ENCODE measurements at places on chromosomes 16 and 17.
A peak's percentile ranks its signal among the peaks of the same experiment; 100 is the strongest.

- no peak overlapping the region for H3K4me3 ChIP-seq
- no peaks in the 10 kb centered on the region for H3K27me3 ChIP-seq
- DNase-seq = no peak
- H3K27ac ChIP-seq = no peak overlapping the region
Measured at GRCh38 chr16:29028457-29029167, 43.8 kb downstream of the LAT start.

DNA sequence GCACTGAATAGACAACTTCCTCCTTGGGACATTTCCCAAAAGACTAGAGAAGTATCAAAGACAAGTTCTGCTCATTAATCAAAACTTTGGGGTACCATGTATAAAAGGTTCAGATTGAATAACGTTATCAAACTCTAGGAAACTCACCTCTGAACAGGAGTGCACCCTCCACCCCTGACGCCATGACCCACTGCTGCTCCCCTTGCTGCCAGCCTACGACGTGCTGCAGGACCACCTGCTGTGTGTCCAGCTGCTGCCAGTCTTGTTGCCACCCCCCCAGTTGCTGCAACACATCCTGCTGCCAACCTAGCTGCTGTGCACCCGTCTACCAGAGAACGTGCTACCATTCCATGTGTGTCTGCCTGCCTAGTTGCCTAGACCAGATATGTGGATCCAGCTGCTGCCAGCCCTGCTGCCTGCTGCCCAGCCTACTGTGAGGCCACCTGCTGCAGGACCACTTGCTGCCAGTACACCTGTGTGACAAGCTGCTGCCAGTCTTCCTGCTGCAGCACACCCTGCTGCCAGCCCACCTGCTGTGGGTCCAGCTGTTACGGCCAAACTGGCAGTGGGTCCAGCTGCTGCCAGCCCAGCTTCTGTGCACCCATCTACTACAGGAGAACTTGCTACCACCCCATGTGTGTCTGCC lies 13.8 kb upstream of the KRTAP9-2 start:
- no peak for DNase-seq
- no peak overlapping the region for H3K4me3 ChIP-seq
- H3K27ac ChIP-seq = no peak overlapping the region
- no peaks in the 10 kb centered on the region for H3K4me1 ChIP-seq
- H3K27me3 ChIP-seq = peaks cover 46% of the 10 kb centered on the region

DNA sequence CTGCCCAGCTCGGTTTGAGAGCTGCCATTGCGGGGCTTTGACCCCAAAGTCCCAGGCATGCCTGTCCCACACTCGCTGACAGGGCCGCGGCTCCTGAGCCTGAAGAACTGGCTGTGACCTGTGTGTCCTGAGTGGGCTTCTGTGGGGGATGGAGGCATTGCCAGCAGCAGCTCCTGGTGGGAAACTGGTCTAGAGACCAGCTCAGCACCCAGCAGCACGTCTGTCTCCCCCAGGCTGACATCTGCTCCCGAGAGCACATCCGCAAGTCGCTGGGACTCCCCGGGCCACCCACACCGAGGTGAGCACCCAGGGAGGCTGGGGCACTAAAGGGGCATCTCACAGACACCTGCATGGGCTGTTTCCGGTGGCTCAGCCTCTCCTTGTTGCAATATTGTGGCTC lies 13.4 kb downstream of the ENDOV start:
- no peak overlapping the region for H3K4me3 ChIP-seq
- peaks cover 24% of the 10 kb centered on the region for H3K36me3 ChIP-seq
- H3K27me3 ChIP-seq = no peaks in the 10 kb centered on the region
- no peak overlapping the region for H3K27ac ChIP-seq
- H3K4me1 ChIP-seq = no peaks in the 10 kb centered on the region
- DNase-seq = peak; percentile 41

GRCh38 chr17:10984220-10984619 lies 146.3 kb upstream of the PIRT start:
- H3K4me1 ChIP-seq = no peaks in the 10 kb centered on the region
- no peak overlapping the region for H3K27ac ChIP-seq
- no peaks in the 10 kb centered on the region for H3K36me3 ChIP-seq
- no peaks in the 10 kb centered on the region for H3K27me3 ChIP-seq
- H3K4me3 ChIP-seq = no peak overlapping the region
- no peak for DNase-seq

DNA sequence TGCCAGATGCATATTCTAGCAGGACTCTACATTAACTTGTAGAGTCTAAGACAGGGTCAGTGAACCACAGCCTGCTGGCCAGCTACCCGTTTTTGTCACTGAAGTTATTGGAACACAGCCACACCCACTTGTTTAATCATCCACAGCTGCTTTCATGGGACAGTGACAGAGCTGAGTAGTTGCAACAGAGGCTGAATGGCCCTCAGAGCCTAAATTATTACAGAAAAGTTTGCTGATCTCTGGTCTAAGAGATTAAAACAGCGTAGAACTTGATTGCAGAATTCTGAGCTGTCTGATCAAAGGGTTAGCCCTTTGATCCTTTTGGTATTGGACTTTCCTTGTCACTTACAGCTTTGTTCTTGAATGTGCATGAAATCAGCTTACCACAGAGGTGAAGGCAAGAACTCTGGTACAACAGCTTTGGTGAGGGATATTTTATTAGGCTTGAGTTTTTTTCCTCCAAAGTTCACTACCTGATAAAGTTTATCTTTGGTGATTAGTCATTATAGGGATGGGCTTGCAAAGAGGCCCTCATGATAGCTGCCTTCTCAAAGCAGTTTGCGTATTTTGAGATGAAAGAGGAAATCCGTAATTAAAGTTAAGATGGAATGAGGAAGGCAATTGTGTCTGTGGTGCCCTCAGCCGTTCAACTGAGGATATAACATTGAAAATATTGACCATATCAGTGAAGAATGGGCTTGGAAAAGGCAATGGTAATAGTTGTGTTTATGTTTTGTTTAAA lies 23.6 kb downstream of the ALDH3A2 start:
- H3K36me3 ChIP-seq = peaks cover 20% of the 10 kb centered on the region
- no peak overlapping the region for H3K27ac ChIP-seq
- no peaks in the 10 kb centered on the region for H3K27me3 ChIP-seq

- DNase-seq = no peak
- H3K4me1 ChIP-seq = no peaks in the 10 kb centered on the region
- no peaks in the 10 kb centered on the region for H3K36me3 ChIP-seq
- H3K4me3 ChIP-seq = no peak overlapping the region
- peaks cover 23% of the 10 kb centered on the region for H3K27me3 ChIP-seq
Measured at GRCh38 chr17:66892246-66892645, 57.3 kb downstream of the CACNG5 start.

GRCh38 chr17:78497115-78497540 lies 80.1 kb downstream of the DNAH17 start:
- H3K27ac ChIP-seq = no peak overlapping the region
- no peaks in the 10 kb centered on the region for H3K36me3 ChIP-seq
- no peak overlapping the region for H3K4me3 ChIP-seq
- H3K27me3 ChIP-seq = no peaks in the 10 kb centered on the region
- no peaks in the 10 kb centered on the region for H3K4me1 ChIP-seq

DNA sequence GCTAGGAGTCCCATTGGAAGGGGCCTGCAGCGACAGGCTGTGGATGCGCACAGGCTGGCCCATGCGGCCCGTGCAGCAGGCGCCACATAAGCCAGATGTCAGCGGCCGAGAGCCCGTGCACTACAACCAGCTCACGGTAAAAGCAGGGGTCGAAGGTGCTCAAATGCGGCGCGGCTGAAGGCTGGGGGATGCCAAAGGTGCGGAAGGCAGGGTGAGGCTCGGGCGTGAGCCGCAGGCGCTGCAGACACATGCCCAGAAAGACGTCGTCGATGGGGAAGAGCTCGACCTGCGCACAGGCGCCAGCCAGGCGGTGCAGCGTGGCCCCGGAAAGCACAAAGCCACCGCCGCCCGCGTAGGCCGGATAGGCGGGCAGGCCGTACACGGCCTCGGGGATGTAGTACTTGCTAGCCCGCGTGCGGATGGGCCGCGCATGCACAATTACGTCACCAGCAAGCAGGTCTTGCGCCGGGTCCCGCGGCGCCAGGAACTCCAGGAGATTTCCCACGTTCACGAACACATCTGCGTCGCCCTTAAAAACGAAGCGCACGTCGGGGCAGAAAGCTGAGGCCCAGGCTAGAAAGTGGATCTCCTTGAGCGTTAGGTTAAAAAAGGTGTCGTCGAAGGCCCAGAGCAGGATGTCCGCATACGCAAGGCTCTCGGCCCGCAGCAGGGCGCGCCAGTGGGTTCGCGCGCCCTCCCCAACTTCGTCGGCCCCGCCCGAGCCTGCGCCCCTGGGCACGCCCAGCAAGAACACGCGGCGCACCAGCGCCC lies 1.3 kb downstream of the B3GNT9 start:
- no peaks in the 10 kb centered on the region for H3K4me1 ChIP-seq
- no peak overlapping the region for H3K27ac ChIP-seq
- no peak overlapping the region for H3K4me3 ChIP-seq
- no peaks in the 10 kb centered on the region for H3K27me3 ChIP-seq
- DNase-seq = no peak
- H3K36me3 ChIP-seq = peaks cover 46% of the 10 kb centered on the region

- H3K27ac ChIP-seq = no peak overlapping the region
- H3K4me1 ChIP-seq = no peaks in the 10 kb centered on the region
- H3K4me3 ChIP-seq = no peak overlapping the region
- H3K27me3 ChIP-seq = no peaks in the 10 kb centered on the region
- no peak for DNase-seq
Measured at GRCh38 chr17:53527473-53527872, 295.3 kb upstream of the KIF2B start.

DNA sequence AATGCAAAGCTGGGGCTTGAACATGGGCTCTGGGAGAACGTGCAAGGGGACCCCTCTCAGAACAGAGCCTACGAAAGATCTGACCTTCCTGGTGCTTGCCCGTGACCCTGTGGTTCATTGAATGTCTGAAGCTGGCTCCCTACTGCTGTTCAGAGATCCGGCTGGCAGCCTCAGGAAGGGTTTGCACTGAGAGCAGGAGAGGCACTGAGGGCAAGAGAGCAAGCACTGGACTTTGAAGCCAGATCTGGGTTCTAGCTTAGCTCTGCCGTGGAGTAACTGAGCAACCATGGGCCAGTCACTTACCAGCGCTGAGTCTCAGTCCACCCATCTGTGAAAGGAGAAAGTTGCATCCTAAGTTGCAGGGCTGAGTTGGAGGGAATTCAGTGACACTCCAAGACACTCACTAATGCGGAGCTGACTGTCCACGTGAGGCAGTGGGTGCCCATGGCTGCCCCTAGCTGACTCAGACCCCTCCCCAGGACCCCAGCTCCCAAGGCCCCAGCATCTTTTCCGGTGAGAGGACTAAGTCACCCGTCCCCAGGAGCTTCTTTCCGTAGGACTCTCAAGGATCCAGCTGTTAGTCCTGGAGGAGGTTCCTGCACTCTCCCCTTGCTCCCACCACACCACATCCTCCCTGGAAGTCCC lies 41.3 kb downstream of the BEAN1 start:
- H3K27ac ChIP-seq = no peak overlapping the region
- H3K27me3 ChIP-seq = no peaks in the 10 kb centered on the region
- no peak overlapping the region for H3K4me3 ChIP-seq
- DNase-seq = no peak

GRCh38 chr17:72117535-72118334 lies 3.1 kb upstream of the SOX9 start:
- H3K27ac ChIP-seq = no peak overlapping the region
- H3K4me3 ChIP-seq = no peak overlapping the region
- peaks cover 30% of the 10 kb centered on the region for H3K4me1 ChIP-seq
- H3K36me3 ChIP-seq = no peaks in the 10 kb centered on the region

- peaks cover 5% of the 10 kb centered on the region for H3K27me3 ChIP-seq
- H3K36me3 ChIP-seq = no peaks in the 10 kb centered on the region
- no peak overlapping the region for H3K4me3 ChIP-seq
- H3K4me1 ChIP-seq = no peaks in the 10 kb centered on the region
- H3K27ac ChIP-seq = no peak overlapping the region
- DNase-seq = no peak
Measured at GRCh38 chr16:89040861-89041570, 52.6 kb upstream of the ACSF3 start.

- H3K4me3 ChIP-seq = peak overlapping the region; percentile 72
- no peak for DNase-seq
- H3K36me3 ChIP-seq = peaks cover 4% of the 10 kb centered on the region
- H3K27ac ChIP-seq = peak overlapping the region; percentile 84
- peaks cover 12% of the 10 kb centered on the region for H3K4me1 ChIP-seq
- H3K27me3 ChIP-seq = no peaks in the 10 kb centered on the region
Measured at GRCh38 chr17:75856062-75856756, 1.1 kb upstream of the WBP2 start.

- peak; percentile 10 for DNase-seq
- no peak overlapping the region for H3K4me3 ChIP-seq
- H3K36me3 ChIP-seq = no peaks in the 10 kb centered on the region
- peaks cover 11% of the 10 kb centered on the region for H3K4me1 ChIP-seq
- H3K27me3 ChIP-seq = no peaks in the 10 kb centered on the region
- no peak overlapping the region for H3K27ac ChIP-seq
Measured at GRCh38 chr16:66904846-66905632, 13.6 kb downstream of the CDH16 start.

DNA sequence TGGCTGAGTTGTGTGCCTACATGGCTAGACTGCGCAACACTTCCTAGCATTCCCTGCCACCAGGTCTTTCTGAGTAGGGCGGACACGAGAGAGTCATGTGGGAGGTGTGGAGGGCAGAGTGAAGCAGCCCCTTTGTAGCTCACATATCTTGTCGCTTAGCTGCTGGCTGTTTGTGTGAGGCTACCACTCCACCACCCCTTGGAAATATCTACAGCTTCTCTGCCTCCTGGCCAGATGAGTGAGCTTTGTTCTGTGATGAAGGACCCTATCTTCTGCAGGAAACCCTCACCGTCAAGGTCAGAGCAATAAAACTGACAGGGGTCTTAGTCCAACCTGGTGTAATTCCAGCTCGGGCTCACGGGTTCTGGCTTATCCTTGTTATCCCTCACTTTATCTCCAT lies 232.1 kb upstream of the ASIC2 start:
- no peaks in the 10 kb centered on the region for H3K27me3 ChIP-seq
- H3K36me3 ChIP-seq = no peaks in the 10 kb centered on the region
- H3K27ac ChIP-seq = no peak overlapping the region
- no peak for DNase-seq

- no peak for DNase-seq
- no peaks in the 10 kb centered on the region for H3K36me3 ChIP-seq
- H3K27me3 ChIP-seq = peaks cover 13% of the 10 kb centered on the region
- no peak overlapping the region for H3K27ac ChIP-seq
- no peaks in the 10 kb centered on the region for H3K4me1 ChIP-seq
- H3K4me3 ChIP-seq = no peak overlapping the region
Measured at GRCh38 chr17:77894126-77894956, 64.2 kb upstream of the TNRC6C start.

DNA sequence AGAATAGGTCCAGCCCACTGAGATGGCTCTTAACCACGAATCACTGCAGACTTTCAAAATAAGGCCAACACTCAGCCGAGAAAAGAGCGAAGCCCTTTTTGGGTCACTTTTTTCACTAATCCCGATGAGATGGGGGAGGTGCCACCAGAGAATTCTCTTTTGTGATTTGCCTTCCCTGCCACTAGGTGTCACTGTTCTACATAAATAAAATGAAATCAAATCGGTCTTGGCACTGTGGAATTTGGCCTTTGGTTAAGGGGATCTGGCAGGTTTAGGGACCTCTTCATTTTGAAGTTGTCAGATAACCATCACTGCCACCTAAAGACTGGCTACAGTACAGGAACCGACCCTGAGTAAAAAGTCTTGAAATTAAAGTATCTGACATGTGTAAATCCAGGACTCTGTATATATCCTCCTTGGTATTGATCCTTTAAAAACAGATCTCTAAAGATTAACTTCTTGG lies 147.0 kb downstream of the HS3ST4 start:
- H3K36me3 ChIP-seq = no peaks in the 10 kb centered on the region
- no peaks in the 10 kb centered on the region for H3K4me1 ChIP-seq
- no peak overlapping the region for H3K4me3 ChIP-seq
- peak; percentile 34 for DNase-seq

Data from SK-N-SH (cell line).